Smooth muscle cell of the pulmonary artery (primary cell): ENCODE measurements at places on chromosomes 4 and X. TPM values are rescaled to one million over a fixed set of nuclear protein-coding genes. Genes with fewer than 3 reads are reported as not detected.

PPP2R3B gene
- total RNA-seq = 8.8 and 14.9 TPM in 2 replicates

COL4A6 gene
- 16.2 and 62.2 TPM in 2 replicates for total RNA-seq

FAM9B gene
- total RNA-seq = not detected in 2 replicates

PNMA6F gene
- total RNA-seq = not detected in 2 replicates

PTCHD1 gene
- under 0.01 TPM in 1 of 2 replicates, not detected in the other for total RNA-seq

RBMXL3 gene
- not detected in 2 replicates for total RNA-seq

SSX7 gene
- not detected in 2 replicates for total RNA-seq

TEX13C gene
- total RNA-seq = not detected in 2 replicates

AWAT2 gene
- not detected in 2 replicates for total RNA-seq

FREM3 gene
- total RNA-seq = 0.03 and 0.07 TPM in 2 replicates

SLC16A2 gene
- 12.1 and 24.3 TPM in 2 replicates for total RNA-seq

RPS3A gene
- total RNA-seq = 1,054 and 1,209 TPM in 2 replicates

GAGE2A gene
- not detected in 2 replicates for total RNA-seq

DNASE1L1 gene
- total RNA-seq = 98.5 and 178 TPM in 2 replicates

SSX2B gene
- total RNA-seq = not detected in 2 replicates

PAGE4 gene
- not detected in 2 replicates for total RNA-seq
